ENCODE measurements at places on chromosomes 7 and 10. TPM values are rescaled to one million over a fixed set of nuclear protein-coding genes. Genes with fewer than 3 reads are reported as not detected.

DNA sequence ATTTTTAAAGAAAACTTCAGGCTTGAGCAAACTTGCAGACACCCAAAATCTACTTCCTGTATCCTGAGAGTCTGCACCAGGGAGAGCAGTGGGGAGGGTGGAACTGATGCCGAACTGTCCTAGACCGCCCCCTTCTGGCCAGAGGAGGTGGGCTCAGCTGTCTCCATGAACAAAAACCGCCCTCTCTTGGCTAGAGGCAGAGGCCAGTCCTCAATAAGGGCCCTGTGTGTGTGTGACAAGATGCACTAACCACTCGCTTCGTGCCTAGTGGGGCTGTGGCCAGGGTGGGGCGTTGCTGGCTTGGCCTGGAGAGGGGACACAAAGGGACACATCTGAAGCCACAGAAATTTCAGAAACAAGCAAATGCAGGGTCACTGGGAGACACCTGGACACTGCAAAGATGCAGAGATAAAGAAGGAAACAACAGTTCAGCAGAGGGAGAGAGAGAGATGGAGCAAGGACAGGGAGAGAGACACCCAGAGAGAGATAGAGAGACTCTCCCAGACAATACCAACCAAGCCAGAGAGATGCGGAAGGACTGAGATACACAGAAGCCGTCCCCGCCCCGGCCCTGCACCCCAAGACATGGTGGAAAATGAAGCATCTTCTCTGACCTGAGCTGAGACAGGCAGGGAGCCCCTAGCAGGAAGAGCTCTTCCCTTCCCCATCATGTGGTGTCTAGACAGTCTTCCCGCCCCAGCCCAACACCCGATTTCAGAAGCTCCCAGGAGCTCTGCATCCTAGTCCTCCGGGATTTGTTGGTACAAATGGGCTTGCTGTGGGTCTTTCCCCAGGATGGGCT, 22.7 kb upstream of the FXYD4 start:
- 0 out of 2 replicates have a peak, but pooled peaks cover 5% of the 10 kb centered on the region for H3K27me3 ChIP-seq
- no peaks in the 10 kb centered on the region for H3K36me3 ChIP-seq
- H3K4me3 ChIP-seq, result no peak overlapping the region
- DNase-seq, result peak; percentile 58
- H3K4me1 ChIP-seq, result no peaks in the 10 kb centered on the region

GRCh38 chr7:139750459-139751095, 27.2 kb downstream of the HIPK2 start:
- H3K36me3 ChIP-seq, result no peaks in the 10 kb centered on the region
- no peak for DNase-seq
- H3K27me3 ChIP-seq, result no peaks in the 10 kb centered on the region
- H3K4me1 ChIP-seq, result no peaks in the 10 kb centered on the region
- H3K4me3 ChIP-seq, result no peak overlapping the region

DNA sequence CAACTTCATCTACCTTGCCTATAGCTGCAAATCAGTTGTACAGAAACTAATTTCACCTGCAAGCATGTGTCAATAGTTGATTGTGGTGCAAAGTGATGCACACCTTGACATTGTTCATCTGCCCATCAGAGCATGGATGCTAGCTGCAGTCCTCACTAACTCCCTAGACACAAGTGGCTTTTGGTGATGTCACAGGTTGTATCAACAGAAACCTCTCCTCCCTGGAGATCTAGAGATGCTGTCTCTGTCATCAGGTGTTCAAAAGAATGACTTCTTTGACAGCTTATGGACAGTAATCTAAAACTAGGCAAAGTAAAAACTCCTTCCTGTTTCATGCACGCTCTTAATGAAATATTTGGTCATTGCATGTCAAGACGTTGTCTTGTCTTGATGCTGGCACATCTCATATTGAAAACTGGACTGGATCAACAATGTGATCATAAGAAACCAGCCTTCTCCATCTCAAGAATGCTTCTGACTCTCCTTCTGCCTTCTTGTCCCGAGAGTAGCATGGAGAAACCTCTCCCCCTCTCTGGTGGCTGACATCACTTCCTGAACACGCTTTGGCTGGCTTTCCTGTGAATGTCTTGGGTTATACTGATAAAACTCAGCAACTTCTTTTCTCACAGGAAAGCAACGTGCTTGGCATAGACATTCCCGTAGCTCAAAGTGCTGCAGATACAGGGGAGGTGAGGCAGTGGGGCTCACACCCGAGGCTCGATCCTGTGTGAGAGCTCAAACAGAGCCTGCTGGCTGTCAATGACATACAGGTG, 176.2 kb upstream of the CDCA7L start:
- no peaks in the 10 kb centered on the region for H3K27me3 ChIP-seq
- DNase-seq, result no peak
- no peak overlapping the region for H3K27ac ChIP-seq
- no peaks in the 10 kb centered on the region for H3K36me3 ChIP-seq
- H3K4me3 ChIP-seq, result no peak overlapping the region

DNA sequence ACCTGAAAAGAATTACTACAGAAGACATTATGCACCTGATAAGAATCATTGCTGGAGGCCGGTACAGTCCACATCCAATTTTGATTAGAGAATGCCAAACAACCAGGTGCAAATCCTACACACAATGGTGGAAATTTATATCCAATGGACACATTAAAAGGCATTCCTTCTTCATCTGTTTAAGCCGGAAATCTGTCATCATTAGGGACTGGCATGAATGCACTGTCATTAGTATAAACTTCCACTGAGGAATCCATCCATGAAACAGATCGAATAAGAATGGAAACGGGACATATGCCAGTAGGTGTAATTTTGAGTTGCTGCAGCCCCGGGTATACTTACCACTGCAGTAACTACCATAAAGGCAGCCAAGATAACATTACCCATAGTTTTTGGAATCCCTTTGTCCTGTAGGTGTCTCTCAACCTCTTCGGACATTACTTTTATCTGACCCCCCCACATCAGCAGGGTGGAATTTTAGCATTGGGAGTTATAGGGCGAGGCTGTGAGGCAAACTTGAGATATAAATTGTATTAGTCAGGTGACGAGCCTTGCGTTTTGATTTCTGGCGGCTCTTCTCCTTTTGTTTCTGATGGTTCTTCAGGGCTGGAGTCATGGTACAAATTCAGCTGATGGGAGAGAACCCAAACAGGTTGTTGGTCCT, 36.5 kb upstream of the AKR1C2 start:
- DNase-seq, result no peak
- H3K27ac ChIP-seq, result no peak overlapping the region
- no peaks in the 10 kb centered on the region for H3K36me3 ChIP-seq
- H3K4me3 ChIP-seq, result no peak overlapping the region

Gene ETV1
- 4.7 TPM for total RNA-seq

Gene PRKAG2
- 43.4 TPM for total RNA-seq

GRCh38 chr7:111982804-111983203, 223.4 kb downstream of the DOCK4 start:
- no peak overlapping the region for H3K4me3 ChIP-seq
- no peaks in the 10 kb centered on the region for H3K27me3 ChIP-seq
- H3K36me3 ChIP-seq, result no peaks in the 10 kb centered on the region

DNA sequence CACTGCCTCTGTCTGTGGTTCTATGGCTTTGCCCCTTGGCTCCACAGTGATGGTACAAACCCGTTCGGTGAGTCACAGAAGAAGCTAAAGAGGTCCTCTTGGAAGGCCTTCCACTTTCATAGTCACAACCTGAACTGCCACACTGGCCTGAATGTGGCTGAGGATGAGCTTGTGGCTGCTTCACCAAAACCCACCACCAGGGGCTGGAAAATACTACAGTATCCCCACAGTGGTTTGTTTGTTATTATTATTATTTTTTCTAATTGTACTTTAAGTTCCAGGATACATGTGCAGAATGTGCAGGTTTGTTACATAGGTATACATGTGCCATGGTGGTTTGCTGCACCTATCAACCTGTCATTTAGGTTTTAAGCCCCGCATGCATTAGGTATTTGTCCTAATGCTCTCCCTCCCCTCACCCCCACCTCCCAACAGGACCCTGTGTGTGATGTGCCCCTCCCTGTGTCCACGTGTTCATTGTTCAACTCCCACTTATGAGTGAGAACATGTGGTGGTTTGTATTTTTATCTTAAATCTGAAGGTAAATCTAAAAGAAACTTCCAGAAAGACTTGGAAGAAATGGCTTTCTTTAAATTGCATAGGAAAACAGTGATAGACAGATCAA, 160.8 kb upstream of the NPSR1 start:
- no peaks in the 10 kb centered on the region for H3K27me3 ChIP-seq
- H3K27ac ChIP-seq, result no peak overlapping the region
- DNase-seq, result no peak
- no peaks in the 10 kb centered on the region for H3K4me1 ChIP-seq

Gene SLC13A1
- 0.09 TPM for total RNA-seq

GRCh38 chr7:20444030-20444800, 113.5 kb downstream of the ITGB8 start:
- no peak for DNase-seq
- H3K36me3 ChIP-seq, result no peaks in the 10 kb centered on the region
- no peak overlapping the region for H3K4me3 ChIP-seq
- peak overlapping the region; percentile 50 for H3K27ac ChIP-seq
- H3K27me3 ChIP-seq, result no peaks in the 10 kb centered on the region

- no peaks in the 10 kb centered on the region for H3K4me1 ChIP-seq
- no peaks in the 10 kb centered on the region for H3K36me3 ChIP-seq
- no peak for DNase-seq
- H3K27me3 ChIP-seq, result no peaks in the 10 kb centered on the region
- no peak overlapping the region for H3K4me3 ChIP-seq
- H3K27ac ChIP-seq, result no peak overlapping the region
Measured at GRCh38 chr7:150621376-150621775, 10.8 kb downstream of the GIMAP6 start.

DNA sequence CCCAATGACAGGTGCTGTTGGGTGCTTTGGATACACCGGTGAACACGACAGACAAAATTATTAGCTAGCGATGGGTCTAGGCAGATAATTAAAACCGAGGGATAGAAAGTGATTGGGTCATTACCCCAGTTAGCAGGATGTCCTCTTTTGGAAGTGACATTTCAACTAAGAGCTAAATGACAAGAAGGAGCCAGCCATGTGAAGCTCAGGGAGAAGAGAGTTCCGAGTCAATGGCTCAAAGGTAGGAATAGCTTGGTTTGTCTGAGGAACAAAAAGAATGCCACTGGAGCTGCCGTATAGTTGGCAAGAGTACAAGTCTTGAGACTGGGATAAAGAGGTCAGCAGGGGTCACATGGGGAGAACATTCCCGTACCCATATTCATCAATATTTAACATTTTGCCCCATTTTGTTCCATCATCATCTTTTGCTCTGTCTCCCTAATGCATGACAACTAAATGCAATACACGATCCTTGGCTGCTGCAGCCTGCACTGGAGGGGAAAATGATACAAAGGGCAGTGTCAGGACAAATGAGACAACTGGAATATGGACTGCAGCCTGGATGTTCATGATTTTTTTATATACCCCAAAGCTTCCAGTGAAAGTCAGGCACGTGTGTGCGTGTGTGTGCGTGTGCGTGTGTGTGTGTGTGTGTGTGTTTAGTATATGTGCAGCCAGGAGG, 115.7 kb downstream of the ICA1 start:
- no peaks in the 10 kb centered on the region for H3K36me3 ChIP-seq
- no peaks in the 10 kb centered on the region for H3K27me3 ChIP-seq
- no peak for DNase-seq

DNA sequence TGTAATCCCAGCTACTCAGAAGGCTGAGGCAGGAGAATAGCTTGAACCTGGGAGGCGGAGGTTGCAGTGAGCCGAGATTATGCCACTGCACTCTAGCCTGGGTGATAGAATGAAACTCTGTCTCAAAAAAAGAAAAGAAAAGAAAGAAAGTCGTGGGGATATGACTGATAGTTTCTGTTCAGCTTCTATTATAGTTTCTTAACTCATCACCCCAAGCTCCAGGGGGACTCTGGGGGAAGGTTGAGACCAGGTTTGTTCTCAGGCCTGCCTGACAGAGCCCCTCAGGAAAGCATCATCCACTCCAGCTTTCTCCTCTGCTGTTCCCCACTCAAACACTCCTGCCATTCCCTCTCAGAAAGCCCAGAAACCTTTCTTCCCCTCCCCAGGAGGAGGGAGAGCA, 542.4 kb upstream of the GALNT17 start:
- H3K27me3 ChIP-seq, result no peaks in the 10 kb centered on the region
- no peaks in the 10 kb centered on the region for H3K4me1 ChIP-seq
- no peaks in the 10 kb centered on the region for H3K36me3 ChIP-seq
- H3K4me3 ChIP-seq, result no peak overlapping the region
- no peak overlapping the region for H3K27ac ChIP-seq
- no peak for DNase-seq

Gene TMEM184A
- total RNA-seq, result 3.2 TPM

- no peaks in the 10 kb centered on the region for H3K27me3 ChIP-seq
- no peak overlapping the region for H3K4me3 ChIP-seq
- H3K36me3 ChIP-seq, result no peaks in the 10 kb centered on the region
- H3K4me1 ChIP-seq, result no peaks in the 10 kb centered on the region
- no peak for DNase-seq
Measured at GRCh38 chr7:111871283-111871682, 309.0 kb upstream of the IMMP2L start.

Gene IDI2
- not detected for total RNA-seq

DNA sequence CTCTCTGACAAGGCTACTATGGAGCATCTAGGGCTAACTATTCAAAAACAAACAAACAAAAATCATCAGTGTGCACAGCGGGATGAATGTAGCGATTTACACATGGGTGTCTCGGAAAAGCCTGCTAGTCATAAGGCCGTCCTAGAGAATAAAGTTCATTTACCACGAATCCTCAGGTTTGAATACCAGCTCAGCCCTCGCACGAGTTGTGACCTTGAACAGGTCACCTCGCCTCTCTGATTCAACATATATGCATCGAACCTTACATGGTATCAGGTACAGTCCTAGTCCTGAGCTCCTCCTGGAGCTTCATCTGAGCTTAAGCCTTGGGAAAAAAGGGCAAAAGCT, 572 bp downstream of the ATP5MF start:
- peak overlapping the region; percentile 70 for H3K4me3 ChIP-seq
- peak overlapping the region; percentile 43 for H3K27ac ChIP-seq
- H3K27me3 ChIP-seq, result no peaks in the 10 kb centered on the region

DNA sequence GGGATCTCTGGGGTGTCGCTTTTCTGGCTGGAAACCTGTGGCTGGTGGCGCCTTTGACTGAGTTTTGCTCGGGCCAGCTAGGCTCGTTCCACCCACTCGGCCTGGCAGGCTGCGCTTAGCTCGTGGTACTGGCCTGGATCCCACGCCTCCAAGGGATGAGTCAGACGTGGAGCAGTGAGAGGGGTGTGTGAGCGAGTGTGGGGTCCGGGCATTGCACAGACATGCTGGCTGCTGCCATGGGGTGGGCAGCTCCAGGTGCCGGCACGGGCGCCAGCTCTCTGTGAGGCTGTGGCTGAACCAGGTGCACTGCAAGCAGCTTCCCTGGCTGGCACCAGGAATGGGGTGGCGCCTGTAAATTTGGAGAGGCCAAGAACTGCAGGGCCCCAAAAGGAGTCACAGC, 63.1 kb upstream of the CACNA2D1 start:
- DNase-seq, result peak; percentile 9
- H3K4me3 ChIP-seq, result no peak overlapping the region
- H3K27me3 ChIP-seq, result no peaks in the 10 kb centered on the region

Gene SAP25
- total RNA-seq, result 0.60 TPM

Gene TAC1
- not detected for total RNA-seq

- DNase-seq, result no peak
- no peak overlapping the region for H3K4me3 ChIP-seq
- peaks cover 18% of the 10 kb centered on the region for H3K36me3 ChIP-seq
- H3K4me1 ChIP-seq, result peaks cover 18% of the 10 kb centered on the region
- no peak overlapping the region for H3K27ac ChIP-seq
Measured at GRCh38 chr7:5428478-5429252, 5.0 kb upstream of the TNRC18 start.

All from SJSA1 (cell line).